GM06990 (cell line): ENCODE measurements at places on chromosomes 16 and 17.

GRCh38 chr17:6843241-6843880 lies 11.8 kb upstream of the TEKT1 start:
- no peak for DNase-seq

- DNase-seq: peak; percentile 56
These were observed 3.9 kb downstream of the RSAD1 start for GRCh38 chr17:50482516-50482915.

- no peak for DNase-seq
These were observed 81.4 kb downstream of the GRIN2A start for GRCh38 chr16:10100829-10101228.

DNA sequence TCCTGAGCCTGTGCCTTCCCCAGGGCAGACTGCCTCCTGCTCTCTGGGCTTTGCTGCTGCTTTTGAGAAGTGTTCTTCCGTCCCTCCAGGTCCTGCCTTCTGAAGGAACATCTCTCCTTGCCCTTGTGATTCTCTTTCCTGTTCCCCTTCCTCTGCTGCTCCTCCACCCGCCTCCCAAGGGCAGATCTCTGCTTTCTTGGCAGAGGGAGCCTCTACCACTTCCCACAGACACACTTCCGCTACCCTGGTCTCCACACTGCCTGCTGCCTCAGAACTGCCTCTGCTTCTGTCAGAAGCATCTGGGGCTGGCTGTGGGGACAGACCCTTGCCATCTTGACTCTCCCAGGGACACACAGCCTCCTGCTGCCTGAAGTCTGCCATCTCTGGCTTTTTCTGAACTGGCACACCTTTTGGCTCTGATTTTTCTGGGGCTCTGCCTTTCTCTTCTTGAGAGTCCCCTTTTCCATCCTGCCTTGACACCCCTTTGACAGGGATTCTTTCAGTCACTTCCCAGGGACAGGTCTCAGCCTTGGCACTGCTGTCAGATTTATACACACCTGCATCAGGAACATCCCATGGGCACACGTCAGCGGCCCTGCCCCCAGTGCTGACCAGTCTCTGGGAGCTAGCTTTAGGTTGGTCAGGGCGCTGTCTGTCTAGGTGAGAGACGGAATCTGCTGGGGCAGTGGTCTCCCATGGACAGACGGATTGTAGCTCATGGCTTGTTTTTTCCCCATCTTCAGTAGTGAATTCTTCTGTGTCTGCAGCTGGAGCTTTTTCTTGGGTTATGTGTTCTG lies 16.6 kb downstream of the GPR179 start:
- DNase-seq: no peak

DNA sequence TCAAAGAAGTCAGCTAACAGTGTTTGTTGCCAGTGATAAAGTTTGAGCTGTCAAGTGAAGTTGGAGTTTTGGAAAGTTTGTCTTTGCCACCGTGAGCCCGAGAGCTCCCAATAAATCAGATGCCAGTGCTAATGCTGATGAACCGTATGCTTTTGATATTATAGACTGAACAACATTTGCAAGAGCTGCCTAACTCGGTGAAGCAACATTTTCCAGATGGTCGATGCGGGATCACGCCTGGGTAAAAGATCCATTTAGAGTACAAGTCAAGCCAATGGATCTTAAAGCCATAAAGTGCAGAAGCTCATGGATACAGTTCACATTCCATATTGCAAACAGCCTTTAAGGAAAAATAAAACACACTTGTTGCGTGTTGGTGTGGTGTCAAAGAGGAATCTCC lies 9.6 kb downstream of the BANP start:
- DNase-seq: no peak

DNA sequence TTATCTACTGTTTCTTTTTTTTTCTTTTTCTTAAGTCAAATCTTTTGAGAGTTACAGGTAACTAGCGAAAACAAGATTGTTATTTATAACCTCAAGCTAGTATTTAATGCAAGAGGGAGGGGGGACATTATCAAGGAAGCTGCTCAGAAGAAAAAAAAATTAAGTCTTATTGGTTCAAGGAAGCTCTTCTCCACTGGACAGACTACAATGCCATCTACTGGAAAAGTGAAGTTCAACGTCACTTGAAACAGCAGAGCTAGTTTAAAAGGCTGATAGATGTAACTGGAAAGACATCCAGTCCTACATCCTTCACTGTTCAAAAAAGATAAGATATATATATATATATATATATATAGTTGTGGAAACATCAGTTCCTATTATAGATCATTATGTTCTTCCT lies 418.0 kb upstream of the PSMD7 start:
- no peak for DNase-seq

GRCh38 chr17:50663812-50664374 lies 29.2 kb downstream of the ABCC3 start:
- no peak for DNase-seq

GRCh38 chr17:40996829-40997228 lies 2.9 kb upstream of the KRTAP3-3 start:
- no peak for DNase-seq

DNA sequence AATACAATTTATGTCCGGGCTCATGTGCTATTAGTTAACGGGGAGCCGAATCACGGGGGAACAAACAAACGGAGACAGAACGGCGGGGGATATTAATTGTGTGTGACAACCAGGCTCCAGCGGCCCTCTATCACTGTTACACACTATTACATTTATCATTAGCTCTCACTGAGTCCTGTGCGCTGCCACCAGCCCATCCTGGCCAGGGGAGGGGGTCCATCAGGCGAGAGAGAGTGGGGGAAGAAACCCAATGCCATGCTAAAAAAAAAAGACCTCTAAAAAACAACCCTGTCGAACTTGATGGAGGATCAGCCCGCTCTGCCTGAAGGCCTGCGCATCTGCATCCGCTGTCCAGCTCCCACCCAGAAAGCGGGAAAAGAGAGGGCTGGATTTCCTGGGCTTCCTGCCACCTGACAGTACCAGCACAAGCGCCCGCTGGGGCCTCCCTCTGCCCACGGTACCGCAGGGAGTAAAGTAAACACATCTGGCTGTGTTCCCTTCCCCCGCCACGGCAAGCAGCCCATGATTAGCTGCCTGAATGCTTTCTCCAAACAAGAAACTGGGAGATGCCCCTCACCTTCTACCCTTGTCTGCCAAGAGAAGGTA lies 41.7 kb downstream of the PIPOX start:
- DNase-seq: no peak

- DNase-seq: no peak
These were observed 432.6 kb downstream of the TOX3 start for GRCh38 chr16:52114379-52114778.

GRCh38 chr16:20851601-20852000 lies 45.3 kb downstream of the REXO5 start:
- DNase-seq: no peak

DNA sequence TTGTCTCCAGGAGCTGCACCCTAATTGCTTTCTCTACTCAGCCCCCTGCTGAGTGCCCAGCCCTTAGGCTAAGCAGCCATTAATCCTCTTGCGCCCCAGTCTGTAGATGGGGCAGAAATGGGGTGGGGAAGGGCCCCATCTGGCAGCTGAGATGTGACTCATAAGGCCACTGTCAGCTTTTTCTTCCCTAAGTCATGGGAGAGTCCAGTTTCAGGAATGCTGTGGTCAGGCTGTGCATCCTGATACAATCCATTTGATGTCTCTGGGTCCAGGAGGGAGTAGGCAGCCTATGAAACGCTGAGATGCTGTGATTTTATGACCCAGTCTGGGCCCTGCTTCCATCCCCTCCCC lies 12.3 kb downstream of the PLXDC1 start:
- no peak for DNase-seq

GRCh38 chr17:996554-997344 lies at the start of gene TIMM22:
Gene TIMM22 (plus strand): TSS chr17:997129. CDS start chr17:997143, 14 bp downstream.
- DNase-seq: peak; percentile 100

GRCh38 chr16:22035153-22035552 lies 27.2 kb downstream of the MOSMO start:
- DNase-seq: peak; percentile 23

DNA sequence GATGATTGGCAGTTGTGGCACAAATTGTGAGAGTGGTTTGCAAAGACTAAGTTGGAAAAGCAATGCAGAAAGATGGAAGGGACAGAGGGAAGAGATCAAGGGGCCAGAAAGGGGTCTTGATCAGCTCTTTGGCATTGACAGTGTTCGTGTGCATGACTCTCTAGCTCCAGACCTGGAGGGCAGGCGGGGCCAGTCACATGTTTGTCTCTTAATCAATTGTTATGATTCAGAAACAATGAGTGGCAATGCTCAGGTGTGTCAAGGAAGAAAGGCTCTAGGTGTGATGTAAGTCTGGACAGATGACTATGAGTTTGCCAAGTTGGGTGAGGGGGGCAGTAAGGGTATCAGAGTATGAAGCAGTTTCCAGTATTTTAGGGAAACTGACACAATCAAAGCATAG lies 32.1 kb downstream of the WSB1 start:
- no peak for DNase-seq

- DNase-seq: no peak
These were observed 13.2 kb downstream of the SLC6A4 start for GRCh38 chr17:30222251-30222650.

DNA sequence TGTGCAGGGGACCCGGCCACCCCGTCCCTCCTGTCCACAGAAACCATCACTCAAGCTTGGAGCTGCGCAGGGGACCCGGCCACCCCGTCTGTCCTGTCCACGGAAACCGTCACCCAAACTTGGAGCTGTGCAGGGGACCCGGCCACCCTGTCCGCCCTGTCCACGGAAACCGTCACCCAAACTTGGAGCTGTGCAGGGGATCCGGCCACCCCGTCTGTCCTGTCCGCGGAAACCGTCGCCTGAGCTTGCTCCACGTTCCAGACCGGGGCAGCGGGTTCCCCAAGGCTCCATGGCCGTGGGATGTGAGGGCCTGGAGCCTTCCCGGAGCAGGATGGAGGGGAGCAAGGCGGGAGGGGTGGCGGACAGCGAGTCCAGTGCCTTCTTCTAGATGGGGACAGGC lies 25.2 kb downstream of the SOX8 start:
- no peak for DNase-seq

GRCh38 chr16:22926105-22926751 lies 112.3 kb downstream of the HS3ST2 start:
- DNase-seq: no peak

DNA sequence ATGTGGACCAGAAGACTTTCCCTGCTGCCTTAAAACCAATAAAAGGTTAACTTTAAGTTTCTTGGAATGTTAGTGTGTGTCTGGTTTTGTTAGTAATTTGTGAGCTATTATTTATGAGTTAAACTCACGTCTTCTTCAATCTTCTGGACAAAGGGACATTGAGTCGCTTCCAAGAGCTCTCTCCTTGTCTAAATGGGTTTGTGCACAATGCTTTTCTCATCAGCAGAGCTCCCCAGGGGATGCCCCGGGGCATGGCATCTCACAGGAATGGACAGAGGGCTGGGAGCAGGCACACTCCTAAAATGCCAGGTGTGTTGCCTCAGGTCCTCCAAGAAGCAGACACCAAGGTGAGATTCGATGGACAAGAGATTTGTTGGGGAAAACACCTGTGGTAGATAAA lies 90.5 kb downstream of the RGS9 start:
- no peak for DNase-seq

DNA sequence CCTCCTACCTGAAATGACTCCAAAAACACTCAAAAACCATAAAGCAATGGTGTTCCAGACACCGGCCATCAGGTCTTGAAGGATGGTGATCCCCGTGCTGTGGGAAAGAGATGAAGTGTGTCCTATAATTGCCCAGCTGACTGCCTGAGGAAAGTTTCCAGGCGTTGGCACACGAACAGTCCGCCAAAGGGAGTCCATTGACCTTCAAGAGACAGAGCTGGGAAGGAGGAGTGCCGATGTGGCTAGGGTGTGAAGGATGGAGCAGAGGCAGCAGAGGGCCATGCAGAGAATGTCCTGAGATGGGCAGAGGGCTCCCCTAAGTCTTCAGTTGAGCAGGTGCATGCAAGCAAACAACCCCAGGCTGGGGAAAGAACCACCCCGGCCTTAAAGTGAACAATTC lies 11.9 kb upstream of the NUBP1 start:
- DNase-seq: no peak

GRCh38 chr16:53043428-53043831 lies 9.3 kb downstream of the CHD9NB start:
- no peak for DNase-seq

DNA sequence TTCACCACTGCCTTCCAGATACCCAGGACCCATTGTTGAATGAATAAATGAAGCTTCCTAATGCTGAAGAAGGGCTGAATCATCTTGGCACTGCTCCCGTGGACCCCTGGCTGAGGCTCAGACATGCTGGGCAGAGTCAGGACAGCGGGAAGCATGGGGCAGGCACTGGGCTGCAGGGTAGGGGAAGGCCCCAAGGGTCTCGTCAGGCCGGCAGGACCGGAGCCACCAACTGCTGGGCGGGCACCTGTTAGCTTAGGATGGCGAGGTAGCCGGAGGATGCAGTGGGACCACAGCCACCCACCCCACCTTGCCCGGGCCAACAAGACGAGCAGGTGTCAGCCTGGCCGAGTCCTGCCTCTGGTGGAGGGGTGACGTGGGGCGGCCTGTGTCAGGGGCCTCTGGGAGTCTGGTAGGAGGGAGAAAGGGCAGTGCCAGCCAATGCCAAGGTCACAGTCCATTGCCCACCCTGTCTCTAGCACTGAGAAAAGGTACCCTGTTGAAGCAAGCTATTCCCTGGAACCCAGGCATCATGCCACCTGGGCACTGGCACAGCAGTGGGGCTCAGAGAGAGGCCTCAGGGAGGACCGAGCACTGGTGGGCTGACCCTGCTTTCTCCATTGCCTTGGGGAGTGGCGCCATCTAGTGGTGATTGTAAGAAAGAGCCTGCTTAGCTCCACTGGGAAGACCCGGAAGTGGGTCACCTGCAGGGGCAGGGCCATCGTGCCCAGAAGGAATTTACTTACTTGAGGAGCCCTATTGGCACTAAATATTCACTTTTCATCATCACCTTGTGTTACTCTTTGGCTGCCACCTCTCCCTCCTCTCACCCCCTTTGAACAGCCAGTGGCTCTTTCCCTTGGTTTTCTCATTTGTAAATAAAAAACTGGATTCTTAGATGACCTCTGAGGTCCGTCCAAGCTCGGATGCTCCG lies 3.0 kb upstream of the DLX3 start:
- peak; percentile 64 for DNase-seq

GRCh38 chr17:17849845-17850373 lies 13.1 kb upstream of the SREBF1 start:
- peak; percentile 55 for DNase-seq

- DNase-seq: no peak
These were observed 1.7 kb downstream of the RAD51D start for GRCh38 chr17:35117984-35118383.

DNA sequence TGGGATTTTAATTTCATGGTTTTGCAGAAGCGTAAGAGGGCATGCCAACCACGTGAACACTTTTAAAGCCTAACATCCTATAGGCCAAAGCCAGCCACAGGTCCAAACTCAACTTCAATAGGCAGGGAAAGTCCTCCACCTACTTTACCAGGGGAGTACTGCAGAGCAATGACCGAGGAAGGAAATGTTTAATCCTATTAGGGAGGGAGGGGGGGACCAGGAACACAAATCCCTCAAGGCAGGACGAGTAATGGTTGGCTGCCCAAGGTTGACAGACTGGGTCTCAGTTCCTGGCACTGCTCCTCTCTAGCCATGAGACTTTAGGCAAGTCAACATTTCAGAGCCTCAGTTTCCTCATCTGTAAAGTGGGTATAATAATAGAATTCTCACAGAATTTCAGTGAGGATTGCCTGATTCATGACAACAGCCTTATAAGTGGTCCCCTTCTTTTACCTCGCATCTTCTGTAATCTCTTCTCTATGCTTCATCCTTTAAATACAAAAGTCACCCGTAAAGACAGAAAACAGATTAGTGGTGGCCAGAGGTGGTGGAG lies 315.8 kb downstream of the HAPSTR1 start:
- DNase-seq: no peak
